ENCODE measurements at places on chromosomes 6 and 20. TPM values are rescaled to one million over a fixed set of nuclear protein-coding genes. Genes with fewer than 3 reads are reported as not detected.

- H3K36me3 ChIP-seq: no peaks in the 10 kb centered on the region
- no peak overlapping the region for H3K27ac ChIP-seq
- H3K27me3 ChIP-seq: peaks cover 5% of the 10 kb centered on the region
- no peaks in the 10 kb centered on the region for H3K4me1 ChIP-seq
Measured at GRCh38 chr6:44278774-44279697, 8.8 kb downstream of the TMEM151B start.

DNA sequence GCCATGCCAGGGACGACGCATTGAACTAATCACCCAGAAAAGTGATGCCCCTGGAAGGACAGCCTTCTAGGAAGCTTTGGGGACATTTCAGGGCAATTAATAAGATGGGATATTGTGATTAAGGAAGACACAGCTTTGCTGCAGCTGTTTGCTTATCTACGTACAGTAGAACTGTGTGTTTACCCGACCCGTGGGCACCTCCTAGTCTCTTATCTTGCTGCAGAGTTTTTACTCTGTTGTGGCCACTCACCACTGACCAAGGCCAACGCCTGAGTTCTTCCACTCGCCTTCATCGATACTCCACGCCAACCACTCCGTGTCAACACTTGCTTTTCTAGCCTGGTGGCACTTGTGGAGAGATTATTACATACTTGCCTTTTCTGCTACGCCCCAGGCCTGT lies 105.9 kb upstream of the MLN start:
- H3K4me3 ChIP-seq: no peak overlapping the region
- no peak for DNase-seq
- no peaks in the 10 kb centered on the region for H3K36me3 ChIP-seq
- no peaks in the 10 kb centered on the region for H3K27me3 ChIP-seq
- peaks cover 8% of the 10 kb centered on the region for H3K4me1 ChIP-seq

GRCh38 chr20:48538856-48539255 lies 288.9 kb downstream of the PREX1 start:
- no peak overlapping the region for H3K4me3 ChIP-seq
- H3K4me1 ChIP-seq: no peaks in the 10 kb centered on the region
- no peaks in the 10 kb centered on the region for H3K27me3 ChIP-seq
- DNase-seq: no peak
- H3K27ac ChIP-seq: no peak overlapping the region
- H3K36me3 ChIP-seq: no peaks in the 10 kb centered on the region

- H3K4me3 ChIP-seq: no peak overlapping the region
- no peak overlapping the region for H3K27ac ChIP-seq
- no peak for DNase-seq
- H3K4me1 ChIP-seq: peaks cover 4% of the 10 kb centered on the region
Measured at GRCh38 chr20:51529758-51530157, 12.8 kb downstream of the NFATC2 start.

DNA sequence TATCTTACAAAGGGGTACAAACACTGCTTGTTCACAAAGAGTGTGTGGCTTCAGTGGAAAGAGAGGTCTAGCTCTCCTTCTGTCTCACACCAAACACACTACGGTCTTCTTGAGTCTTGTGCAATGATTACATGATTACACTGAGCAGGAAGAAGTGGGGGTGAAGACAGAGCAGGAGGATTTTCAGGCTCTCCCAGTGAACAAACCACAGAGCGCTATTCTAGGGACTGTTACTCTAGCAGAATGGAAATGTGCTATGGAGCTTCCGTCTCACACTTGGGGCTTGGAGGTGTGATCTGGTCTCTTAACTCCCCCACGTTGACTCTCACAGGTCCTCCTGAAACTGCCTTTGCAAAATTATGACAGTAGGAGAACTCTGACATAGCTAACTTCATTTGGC lies 203.4 kb downstream of the MYLK4 start:
- no peak overlapping the region for H3K4me3 ChIP-seq
- no peak overlapping the region for H3K27ac ChIP-seq
- no peaks in the 10 kb centered on the region for H3K4me1 ChIP-seq

GRCh38 chr6:166379800-166380199 lies 2.9 kb downstream of the MPC1 start:
- no peak overlapping the region for H3K27ac ChIP-seq
- no peaks in the 10 kb centered on the region for H3K4me1 ChIP-seq
- no peak for DNase-seq
- no peaks in the 10 kb centered on the region for H3K36me3 ChIP-seq
- H3K27me3 ChIP-seq: no peaks in the 10 kb centered on the region

- no peak overlapping the region for H3K27ac ChIP-seq
- no peak for DNase-seq
- H3K4me1 ChIP-seq: no peaks in the 10 kb centered on the region
- no peaks in the 10 kb centered on the region for H3K27me3 ChIP-seq
- no peak overlapping the region for H3K4me3 ChIP-seq
Measured at GRCh38 chr6:158593670-158594069, 33.8 kb downstream of the TMEM181 start.

GRCh38 chr20:33246077-33246476 lies 10.3 kb downstream of the BPIFA1 start:
- H3K36me3 ChIP-seq: no peaks in the 10 kb centered on the region
- no peak for DNase-seq
- H3K4me3 ChIP-seq: no peak overlapping the region
- H3K27ac ChIP-seq: no peak overlapping the region
- H3K27me3 ChIP-seq: no peaks in the 10 kb centered on the region

SPATA2 gene
- 2.6 TPM for total RNA-seq

PACSIN1 gene
- not detected for total RNA-seq
